ENCODE measurements at places on chromosomes 6 and 20.
A peak's percentile ranks its signal among the peaks of the same experiment; 100 is the strongest.

GRCh38 chr6:75427329-75427728 is 66.3 kb downstream of the FILIP1 start:
- no peak for DNase-seq

DNA sequence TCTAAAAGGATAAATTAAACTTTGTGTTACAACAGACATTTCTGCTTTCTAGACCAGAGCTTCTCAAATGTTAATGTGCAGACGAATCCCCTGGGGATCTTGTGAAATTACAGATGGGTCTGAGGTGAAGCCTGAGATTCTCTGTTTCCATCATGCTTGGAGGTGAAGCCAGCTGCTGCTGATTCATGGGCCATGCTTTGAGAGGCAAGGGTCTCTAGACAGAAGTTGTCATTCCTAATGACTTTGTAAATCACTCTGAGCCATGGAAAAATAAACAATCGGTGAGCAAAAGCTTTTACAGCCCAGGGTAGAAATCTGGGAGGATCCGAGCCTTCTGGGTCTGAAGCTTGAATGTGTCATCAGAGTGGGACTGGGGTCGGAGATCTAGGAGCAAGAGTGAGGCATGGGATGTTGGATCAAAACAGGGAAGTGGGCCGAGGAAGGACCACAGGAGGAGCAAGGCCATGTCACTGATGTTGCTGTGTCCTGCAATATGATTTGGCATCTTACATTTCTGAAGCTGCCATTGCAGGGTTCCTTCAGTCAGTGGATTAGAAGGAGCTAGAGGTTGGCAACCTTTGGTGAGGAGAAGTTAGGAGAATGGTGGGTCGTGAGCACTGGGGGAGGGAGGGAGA is 77.3 kb downstream of the TRMT11 start:
- no peak for DNase-seq

GRCh38 chr6:136983687-136984086 is 61.1 kb downstream of the IL20RA start:
- DNase-seq, result no peak

DNA sequence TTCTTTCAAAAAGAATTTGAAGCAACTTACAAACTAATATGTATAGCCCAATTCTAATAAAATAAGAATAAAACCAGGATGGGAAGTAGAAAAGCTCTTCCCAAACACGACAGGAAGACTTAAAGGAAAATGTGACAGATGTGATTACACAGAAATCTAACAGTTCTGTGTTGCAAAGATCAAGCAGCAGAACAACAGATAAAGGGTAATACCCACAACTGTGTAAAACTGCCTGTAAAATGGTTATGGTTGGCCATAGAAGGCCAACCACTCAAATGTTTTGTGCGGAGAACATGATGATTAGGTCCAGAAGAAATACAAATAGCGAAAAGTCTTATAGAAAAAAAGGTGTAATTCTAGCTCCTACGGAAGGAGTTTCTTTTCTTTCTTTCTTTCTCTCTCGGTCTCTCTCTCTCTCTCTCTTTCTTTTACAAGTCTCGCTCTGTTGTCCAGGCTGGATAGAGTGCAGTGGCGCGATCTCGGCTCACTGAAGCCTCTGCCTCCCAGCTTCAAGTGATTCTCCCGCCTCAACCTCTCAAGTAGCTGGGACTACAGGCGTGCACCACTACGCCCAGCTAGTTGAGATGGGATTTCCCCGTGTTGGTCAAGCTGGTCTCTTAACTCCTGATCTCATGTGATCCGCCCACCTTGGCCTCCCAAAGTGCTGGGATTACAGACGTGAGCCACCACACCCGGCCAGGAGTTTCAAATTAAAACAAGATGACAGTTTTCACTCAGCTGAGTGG is 128.5 kb downstream of the QRSL1 start:
- no peak for DNase-seq

GRCh38 chr6:9875605-9876353 is 539.1 kb downstream of the TFAP2A start:
- no peak for DNase-seq

DNA sequence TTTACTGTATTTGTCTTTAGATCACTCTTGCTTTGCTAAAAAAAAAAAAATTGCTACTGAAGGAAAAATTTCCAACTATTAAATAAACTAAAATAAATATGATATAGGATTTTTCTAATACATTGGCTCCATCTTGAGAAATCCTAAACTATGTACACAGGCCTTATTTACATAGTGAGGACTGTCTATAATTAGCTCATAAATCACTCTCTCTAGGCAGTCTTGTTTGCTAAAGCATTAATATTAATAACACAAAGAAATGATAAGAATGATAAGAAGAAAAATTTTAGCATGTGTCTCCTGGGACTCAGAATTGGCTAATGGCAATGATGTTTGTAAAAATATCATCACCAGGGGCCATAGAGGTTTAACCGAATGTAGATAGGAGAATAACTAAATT is 13.3 kb upstream of the CRYBG1 start:
- no peak for DNase-seq

- DNase-seq, result no peak
These were observed 489.1 kb downstream of the PREX1 start for GRCh38 chr20:48338717-48339116.

GRCh38 chr6:81003156-81003555 is 749.3 kb downstream of the TENT5A start:
- no peak for DNase-seq

DNA sequence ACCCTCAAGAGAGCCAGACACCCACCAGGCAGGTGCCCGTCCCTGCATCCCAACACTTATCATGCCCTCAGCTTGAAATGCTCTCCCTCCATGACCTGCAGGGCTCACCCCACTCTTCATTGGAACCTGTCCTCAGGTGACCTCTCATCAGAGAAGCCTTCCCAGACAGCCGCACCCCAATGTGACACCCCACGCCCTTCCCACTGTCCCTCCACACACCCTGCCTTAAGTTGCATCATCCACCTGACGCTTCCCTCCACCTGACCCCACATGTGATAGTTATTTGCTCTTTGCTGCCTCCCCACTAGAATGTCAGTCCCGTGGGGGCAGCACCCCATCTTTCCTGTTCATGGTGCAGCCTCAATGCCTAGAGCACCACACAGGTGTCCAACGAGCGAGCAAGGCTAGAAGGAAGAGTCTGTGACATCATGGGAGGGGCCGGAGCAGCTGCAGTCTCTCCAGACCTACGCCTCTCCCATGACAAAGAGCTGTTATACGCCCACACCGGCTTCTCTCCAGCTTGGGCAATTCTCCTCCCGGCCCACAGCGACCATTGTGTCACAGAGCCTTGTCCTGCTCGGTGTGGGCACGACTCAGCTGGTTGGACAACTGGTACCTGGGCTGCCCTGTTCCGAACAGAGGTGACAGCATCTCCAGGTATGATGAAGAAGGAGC is 58.2 kb downstream of the NFATC2 start:
- DNase-seq, result no peak

GRCh38 chr20:54510541-54511129 is 35.2 kb downstream of the DOK5 start:
- DNase-seq, result no peak

DNA sequence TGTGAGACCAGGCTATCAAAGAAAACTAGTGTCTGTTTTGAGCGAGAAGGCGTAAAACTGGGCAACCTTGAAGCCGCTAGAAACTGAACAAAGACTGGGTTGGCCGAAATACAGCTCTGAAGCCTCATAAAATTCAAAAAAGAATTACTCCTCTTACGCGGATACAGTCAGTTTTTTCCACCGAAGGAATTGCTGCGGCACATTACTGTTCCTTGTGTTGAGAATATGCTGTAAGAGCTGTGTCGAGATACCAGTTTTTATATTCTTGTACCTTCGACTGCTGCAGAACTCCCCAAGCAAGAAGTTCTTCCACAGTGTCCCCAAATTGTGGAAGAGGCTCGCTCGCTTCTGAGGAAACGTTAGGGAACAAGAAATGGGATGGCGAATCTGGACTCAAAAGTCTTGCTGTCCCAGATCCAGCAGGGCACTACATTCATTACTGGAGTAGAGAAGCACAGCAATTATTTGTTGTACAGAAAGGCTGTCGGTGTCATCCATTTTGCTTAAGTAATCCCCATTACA is 523 bp upstream of the COX7A2 start:
- DNase-seq, result no peak

GRCh38 chr20:20498076-20498861 is 130.4 kb downstream of the INSM1 start:
- no peak for DNase-seq

DNA sequence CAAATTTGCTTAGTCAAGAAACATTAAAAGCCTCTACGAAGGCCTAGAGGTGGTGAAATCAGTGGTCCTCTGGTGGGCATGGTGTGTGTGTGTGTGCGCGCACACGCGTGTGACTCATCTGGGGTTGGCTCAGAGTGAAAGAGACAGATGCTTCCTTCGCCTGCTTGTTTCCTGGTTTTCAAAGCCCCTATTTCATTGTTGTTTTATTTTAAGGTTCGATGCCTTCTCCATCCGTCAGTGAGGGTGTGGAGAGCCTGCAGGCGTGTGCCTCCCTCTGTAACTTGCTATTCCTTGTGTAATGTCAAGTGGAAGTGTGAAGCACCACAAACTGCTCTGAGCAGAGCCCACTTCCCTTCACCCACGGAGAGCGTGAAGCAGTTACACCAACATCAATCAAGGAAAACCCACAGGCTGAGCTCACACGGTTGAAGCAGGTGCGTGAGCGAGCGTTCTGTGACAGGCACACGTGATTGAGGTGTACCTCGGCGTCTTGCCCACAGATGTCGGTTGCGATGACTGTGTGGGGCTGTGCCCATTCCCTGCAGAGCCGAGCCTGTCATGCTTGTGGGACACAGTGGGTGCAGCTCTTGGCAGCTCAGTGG is 233.9 kb downstream of the PRL start:
- DNase-seq, result no peak

- no peak for DNase-seq
These were observed 40.9 kb upstream of the SMOC2 start for GRCh38 chr6:168400037-168400436.

- DNase-seq, result no peak
These were observed 165.5 kb upstream of the SCGN start for GRCh38 chr6:25486550-25486949.

- DNase-seq, result no peak
These were observed 14.2 kb downstream of the FARS2 start for GRCh38 chr6:5275497-5275896.

GRCh38 chr20:50464026-50464724 is 46.0 kb upstream of the PTPN1 start:
- DNase-seq, result peak; percentile 13

GRCh38 chr20:12203981-12204380 is 286.3 kb downstream of the BTBD3 start:
- DNase-seq, result no peak

- no peak for DNase-seq
These were observed 39.8 kb downstream of the HIVEP1 start for GRCh38 chr6:12051861-12052368.

- DNase-seq, result no peak
These were observed 64.7 kb downstream of the TRAM2 start for GRCh38 chr6:52512199-52512598.

GRCh38 chr20:591941-592340 is 18.2 kb downstream of the TCF15 start:
- DNase-seq, result no peak

- peak; percentile 24 for DNase-seq
These were observed 85.1 kb downstream of the CLIC5 start for GRCh38 chr6:45930420-45931040.
